B cell (primary cell): ENCODE measurements at places on chromosomes 11 and 22.

- no peak for DNase-seq
Observed at GRCh38 chr11:68342459-68343158, 30.2 kb downstream of the LRP5 start.

GRCh38 chr11:91804042-91804441 lies 420.6 kb upstream of the FAT3 start:
- DNase-seq, result no peak

DNA sequence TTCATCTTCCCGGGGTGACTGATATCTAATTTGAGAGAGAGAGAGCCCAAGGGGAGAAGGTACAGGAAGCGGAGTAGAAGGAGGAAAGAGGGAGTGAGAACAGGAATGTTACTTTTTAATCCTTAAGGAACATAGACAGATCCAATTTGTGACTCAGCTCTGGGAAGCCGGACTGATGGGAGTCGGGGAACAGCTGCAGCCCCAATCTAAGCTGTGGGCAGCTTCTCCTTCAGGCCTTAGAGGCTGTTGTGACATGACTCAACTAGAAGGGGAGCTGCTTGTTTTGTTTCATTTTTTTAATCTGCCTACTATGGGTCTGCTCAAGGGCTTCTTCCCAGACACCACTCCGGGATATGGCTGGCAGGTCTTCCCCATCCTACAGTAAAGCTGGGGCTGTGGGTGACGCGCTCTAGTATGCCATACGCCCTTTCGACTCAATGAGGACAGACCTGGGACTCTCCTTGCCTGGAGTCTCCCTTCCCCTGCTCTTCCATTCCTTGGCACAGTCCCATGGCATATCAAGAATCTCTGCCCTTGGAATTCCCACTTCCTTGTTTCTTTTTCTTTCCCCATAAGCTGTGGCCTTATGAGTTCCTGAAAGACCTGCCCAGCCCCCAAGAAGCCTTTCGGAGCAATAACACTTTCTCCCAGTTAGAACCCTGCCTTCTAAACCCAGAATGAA lies 103.3 kb upstream of the AKIP1 start:
- DNase-seq, result no peak

- DNase-seq, result no peak
Observed at GRCh38 chr11:128161436-128161835, 425.9 kb downstream of the ETS1 start.

DNA sequence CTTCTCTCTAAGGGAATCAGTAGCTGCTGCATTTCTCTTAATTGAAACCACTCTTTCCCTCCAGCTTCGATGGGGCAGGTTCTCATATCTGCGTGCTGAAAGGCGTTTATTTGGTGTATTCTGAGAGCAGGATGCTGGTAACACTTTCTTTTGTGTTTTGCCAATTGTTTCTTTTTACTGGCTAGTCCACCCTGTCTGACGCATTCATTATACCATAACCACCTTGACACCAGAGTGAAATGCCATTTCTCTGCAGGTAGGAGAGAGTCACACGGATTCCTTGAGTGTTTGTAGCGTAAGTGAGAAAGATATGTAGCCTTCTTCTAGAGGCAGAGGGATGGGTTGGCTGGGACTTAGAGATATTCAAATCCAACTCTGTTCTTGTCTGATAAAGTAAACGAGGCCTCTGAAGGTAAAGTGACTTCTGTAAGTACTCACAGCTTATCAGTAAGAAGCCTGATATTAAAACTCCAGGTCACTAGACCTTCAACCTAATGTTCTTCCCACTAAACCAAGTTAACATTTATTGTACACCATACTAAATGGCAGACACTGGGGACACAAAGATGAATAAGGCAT lies 21.4 kb downstream of the CD44 start:
- no peak for DNase-seq

GRCh38 chr11:83982825-83983224 lies 696.7 kb upstream of the CCDC90B start:
- DNase-seq, result no peak

DNA sequence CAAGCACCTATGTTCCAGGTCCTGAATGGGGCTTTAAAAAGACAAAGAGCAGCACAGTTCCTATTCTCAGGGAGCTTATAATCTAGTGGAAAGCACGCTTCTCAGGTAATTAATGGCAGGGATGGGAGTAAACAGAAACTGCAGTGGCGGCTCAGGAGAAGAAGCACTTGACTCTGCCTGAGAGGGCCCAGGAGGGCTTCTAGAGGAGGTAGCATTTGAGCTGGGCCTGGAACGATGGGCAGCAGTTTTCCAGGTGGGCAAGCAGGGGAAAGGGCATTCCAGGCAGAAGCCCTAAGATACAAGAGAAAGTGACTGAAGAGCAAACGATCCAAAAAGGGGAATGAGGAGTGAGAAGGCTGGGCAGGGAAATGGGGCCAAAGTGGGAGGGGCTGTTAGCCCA lies 37.1 kb upstream of the CHST1 start:
- no peak for DNase-seq

DNA sequence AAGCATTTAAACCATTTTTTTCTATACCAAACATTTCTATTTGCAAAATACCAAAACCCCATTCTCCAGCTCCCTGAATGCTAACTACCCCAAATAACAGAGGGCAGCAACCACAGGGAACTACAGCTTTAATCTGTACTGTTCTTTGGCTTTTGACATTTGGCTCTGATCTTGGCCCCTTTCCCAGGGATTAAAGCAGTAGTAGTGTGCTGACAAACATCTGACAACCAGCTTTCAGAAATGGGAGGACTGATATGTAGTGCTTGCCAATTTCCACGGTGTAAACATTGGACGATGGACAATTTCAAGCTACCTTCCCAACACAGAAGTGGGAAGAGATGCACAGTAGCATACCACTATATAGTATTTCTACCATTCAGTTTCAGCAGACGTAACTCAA lies 88.4 kb upstream of the TEAD1 start:
- DNase-seq, result no peak

DNA sequence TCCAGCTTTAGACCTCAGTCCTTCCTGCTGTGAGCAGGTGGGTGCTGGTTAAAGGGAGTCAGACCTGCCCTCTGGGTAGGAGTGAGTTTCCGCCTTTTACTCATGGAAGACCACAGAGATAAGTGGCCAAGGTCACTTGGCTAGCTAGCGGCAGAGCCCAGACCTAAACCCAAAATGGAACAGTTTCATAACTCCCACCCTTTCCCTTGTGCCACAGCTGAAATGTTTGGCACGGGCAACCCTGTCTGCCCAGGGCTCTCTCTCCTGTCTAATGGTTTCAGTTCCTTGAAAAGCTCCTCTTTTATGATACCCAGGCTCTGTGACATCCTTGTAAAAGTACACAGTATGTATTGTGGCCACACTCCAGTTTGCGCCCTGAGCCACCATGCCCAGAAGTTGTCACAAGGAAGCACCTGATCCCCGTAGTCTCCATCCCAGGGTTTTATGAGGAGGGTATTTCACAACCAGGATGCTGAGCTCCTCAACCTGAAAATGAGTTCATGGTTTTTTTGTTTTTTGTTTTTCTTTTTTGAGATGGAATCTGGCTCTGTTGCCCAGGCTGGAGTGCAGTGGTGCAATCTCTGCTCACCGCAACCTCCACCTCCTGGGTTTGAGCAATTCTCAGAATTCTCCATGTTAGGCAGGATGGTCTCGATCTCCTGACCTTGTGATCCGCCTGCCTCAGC lies 5.1 kb downstream of the MB start:
- no peak for DNase-seq

- no peak for DNase-seq
Observed at GRCh38 chr11:72002841-72003775, 4.4 kb downstream of the IL18BP start.

- DNase-seq, result no peak
Observed at GRCh38 chr11:93028960-93029522, 59.6 kb downstream of the MTNR1B start.

GRCh38 chr11:111460340-111460739 lies 51.8 kb downstream of the BTG4 start:
- no peak for DNase-seq

DNA sequence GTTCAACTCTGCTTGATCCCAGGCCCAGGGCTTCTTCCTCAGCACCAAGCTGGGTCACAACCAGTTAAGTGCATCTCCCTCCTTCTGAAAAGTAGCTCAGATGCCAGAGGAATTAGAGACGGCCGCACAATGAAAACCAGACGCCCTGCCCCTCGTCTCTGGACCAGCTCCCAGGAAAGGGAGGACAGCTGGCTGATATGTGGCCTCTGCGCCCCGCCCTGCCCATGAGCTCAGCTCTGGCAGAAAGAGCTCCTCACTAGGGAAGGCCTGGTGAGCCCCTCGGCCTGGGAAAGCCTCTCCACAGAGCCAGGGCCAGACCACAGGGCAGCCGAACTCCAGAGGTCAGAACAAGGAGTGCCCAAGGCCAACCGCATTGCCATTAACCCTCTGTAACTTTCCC lies 18.1 kb upstream of the SCGB1A1 start:
- no peak for DNase-seq

DNA sequence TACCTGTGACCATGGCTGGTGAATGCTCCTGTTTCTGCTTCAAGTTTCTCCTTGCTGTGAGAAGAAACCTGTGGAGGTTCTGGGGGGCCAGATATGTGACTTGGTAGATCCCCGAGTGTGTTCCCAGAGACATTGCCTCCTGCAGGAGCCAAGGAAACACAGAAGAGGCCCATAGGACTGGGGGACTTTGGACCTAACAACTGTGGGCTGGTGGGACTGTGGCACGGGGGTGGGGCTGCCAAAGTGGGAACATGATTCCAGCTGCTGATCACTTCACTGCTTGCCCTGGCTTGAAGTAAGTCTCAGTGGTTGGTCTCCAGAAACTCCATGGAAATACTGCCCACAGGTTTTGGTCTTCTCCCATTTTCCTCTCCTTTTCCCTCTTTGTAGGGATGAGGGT lies 4.1 kb upstream of the NR1H3 start:
- DNase-seq, result no peak

GRCh38 chr11:29527391-29527936 lies 489.4 kb downstream of the KCNA4 start:
- DNase-seq, result no peak

GRCh38 chr11:31441296-31441695 lies 68.1 kb downstream of the IMMP1L start:
- no peak for DNase-seq

DNA sequence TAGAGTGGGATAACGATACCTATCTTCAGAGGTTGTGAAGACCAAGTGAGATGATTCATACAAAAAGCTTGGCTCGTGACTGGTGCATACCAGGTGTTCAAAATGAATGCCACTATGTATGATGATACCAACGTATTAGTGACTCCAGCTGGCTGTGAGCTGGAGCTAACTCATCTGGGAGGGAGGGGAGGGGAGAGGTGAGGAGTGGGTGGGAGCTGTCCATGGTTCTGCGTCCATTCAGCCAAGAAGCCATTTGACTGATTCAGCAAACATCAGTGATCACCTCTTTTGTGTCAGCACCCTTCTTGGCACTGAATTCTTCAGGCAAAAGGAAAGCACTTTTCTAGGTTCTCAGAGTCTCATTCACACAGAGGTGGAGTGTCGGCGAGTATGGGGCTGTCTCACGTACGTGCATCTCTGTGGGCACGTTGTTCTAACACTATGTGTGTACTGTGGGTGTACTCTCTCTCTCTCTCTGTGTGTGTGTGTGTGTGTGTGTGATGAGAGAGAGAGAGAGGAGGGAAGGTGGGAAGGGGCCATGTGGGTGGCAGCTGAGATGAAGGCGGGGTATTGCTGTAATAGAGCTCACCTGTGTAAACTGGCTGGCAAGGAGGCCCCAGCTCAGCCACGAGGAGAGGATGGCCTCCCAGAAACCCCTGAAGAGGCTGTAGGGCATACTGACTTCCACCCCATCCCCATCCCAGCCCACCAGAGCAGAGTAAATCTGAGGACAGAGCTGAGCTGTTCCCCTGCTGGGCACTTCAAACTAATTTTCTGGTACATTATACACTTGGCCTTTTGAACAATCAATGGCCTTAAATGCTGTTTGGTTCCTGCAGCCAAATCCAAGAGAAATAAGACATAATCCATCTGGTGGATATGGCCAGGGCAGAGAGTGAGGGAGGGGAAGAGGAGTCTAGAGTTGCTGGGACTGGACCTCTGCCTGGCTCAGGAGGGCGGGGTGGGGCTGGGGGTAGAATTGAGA lies 96.1 kb upstream of the THY1 start:
- no peak for DNase-seq

- DNase-seq, result no peak
Observed at GRCh38 chr11:107740271-107740670, 28.4 kb upstream of the SLN start.

GRCh38 chr11:131041331-131042040 lies 125.2 kb upstream of the SNX19 start:
- no peak for DNase-seq

GRCh38 chr11:488062-488461 lies 19.0 kb downstream of the RNH1 start:
- no peak for DNase-seq

- DNase-seq, result peak; percentile 81
Observed at GRCh38 chr11:57800444-57801182, 39.0 kb downstream of the CTNND1 start.

DNA sequence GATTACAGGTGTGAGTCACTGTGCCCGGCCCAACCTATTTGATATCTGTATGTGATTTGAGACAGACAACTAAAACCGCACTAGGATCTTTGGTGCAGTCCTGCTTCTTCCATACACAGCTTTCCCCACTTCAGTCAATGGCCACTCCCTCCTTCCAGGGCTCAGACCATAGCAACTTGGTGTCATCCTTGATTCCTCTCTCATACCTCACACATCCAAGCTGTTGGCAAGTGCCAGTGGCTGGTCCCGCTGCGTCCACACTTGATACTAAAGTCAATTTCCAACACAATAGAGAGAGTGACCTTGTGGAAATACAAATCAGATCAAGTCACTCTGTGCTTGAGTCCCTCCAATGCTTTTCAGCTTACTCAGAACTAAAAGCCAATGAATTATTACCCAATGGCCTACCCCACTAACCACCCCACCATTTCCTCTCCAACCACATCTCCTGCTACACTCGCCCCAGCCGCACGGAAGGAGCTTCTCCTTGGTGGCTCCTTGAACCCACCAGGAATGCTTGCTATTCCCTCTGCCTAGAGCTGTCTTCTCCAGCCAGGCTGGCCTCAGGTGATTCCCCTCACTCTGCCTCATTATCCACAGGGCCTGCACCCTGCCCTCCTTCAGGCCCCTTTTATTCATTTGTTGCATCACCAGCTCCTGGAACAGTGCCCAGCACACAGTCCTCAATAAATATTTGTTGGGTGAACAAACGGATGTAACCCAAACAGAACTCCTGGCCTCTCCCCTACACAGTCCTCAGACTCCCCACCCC lies 12.9 kb downstream of the ABTB2 start:
- DNase-seq, result no peak

GRCh38 chr11:15835788-15836411 lies 520.4 kb downstream of the SOX6 start:
- no peak for DNase-seq
